Trophoblast cell (in vitro differentiated cells and primary cell): ENCODE measurements at places on chromosomes 16 and 17.
A peak's percentile ranks its signal among the peaks of the same experiment; 100 is the strongest.

DNA sequence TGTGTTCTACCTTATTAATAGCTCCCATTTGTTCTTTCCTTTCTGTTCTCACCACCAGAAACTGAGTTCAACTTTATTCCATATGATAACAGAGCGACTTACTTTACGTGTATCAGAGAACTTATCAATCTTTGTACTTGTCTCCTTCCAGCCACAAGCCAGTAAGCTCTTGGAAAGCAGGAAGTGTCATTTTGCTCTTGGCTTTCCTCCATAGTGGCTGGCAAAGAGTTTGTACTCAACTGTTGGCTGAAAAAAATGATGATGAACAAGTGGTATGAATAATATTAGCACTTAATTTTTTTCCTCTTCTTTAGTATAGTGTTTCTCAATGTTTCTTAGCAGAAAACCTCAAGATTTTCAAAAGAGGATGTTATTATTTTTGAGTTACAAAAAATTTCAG is 182.4 kb upstream of the TOM1L1 start:
- DNase-seq, result no peak
- no peaks in the 10 kb centered on the region for H3K27me3 ChIP-seq
- no peaks in the 10 kb centered on the region for H3K36me3 ChIP-seq
- no peak overlapping the region for H3K4me3 ChIP-seq
- H3K4me1 ChIP-seq, result no peaks in the 10 kb centered on the region
- H3K27ac ChIP-seq, result no peak overlapping the region

- no peaks in the 10 kb centered on the region for H3K4me1 ChIP-seq
- H3K36me3 ChIP-seq, result peaks cover 5% of the 10 kb centered on the region
- DNase-seq, result no peak
Observed at GRCh38 chr16:19497176-19497575, 24.7 kb downstream of the GDE1 start.

DNA sequence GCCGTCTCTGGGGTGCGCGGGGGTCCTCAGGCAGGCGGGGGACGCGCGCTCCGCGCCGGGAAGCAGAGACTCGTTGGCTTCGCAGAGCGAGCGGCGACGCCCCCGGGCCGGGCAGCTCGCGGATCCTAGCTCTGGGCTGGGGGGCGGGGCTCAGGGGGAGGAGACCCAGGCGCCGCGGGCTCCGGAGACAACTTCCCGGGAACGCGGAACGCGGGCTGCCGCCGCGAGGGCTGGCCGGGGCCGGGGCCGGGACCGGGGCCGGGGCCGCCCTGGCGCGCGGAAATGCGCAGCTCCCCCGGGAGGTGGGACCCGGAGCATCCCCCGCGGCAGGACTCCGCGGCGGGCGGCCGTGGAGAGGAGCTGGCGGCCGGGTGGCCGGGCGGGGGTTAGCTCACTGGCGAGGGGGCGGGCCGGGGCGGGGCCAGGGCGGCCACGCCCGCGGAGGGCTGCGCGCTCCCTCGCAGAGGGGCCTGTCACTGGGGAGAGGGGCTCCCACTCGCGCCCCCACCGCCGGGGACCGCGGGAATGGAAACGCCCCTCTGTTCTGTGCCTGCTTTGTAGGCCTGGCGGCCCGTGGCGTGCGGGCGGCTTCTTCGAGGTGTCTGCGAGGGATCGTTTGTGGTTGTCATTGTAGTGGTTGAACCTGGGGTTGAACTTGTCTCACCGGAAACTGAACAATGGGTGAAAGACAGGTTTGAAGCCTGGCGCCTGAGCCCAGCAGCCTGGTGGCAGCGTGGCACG is at the start of gene GAS7:
TSS of gene GAS7 (minus strand) at position 98 of the 741 bp plus-strand sequence.
- H3K4me1 ChIP-seq, result peaks cover 9% of the 10 kb centered on the region
- H3K27me3 ChIP-seq, result no peaks in the 10 kb centered on the region
- H3K27ac ChIP-seq, result peak within 1 kb of the TSS; percentile 21

- no peak for DNase-seq
- no peak overlapping the region for H3K27ac ChIP-seq
- H3K36me3 ChIP-seq, result no peaks in the 10 kb centered on the region
- no peaks in the 10 kb centered on the region for H3K27me3 ChIP-seq
Observed at GRCh38 chr17:9467518-9467917, 108.1 kb downstream of the STX8 start.

GRCh38 chr17:40550608-40551007 is 14.7 kb downstream of the CCR7 start:
- peaks cover 58% of the 10 kb centered on the region for H3K4me1 ChIP-seq
- H3K27ac ChIP-seq, result peak overlapping the region; percentile 62
- H3K4me3 ChIP-seq, result no peak overlapping the region
- no peaks in the 10 kb centered on the region for H3K27me3 ChIP-seq
- H3K36me3 ChIP-seq, result no peaks in the 10 kb centered on the region
- no peak for DNase-seq

DNA sequence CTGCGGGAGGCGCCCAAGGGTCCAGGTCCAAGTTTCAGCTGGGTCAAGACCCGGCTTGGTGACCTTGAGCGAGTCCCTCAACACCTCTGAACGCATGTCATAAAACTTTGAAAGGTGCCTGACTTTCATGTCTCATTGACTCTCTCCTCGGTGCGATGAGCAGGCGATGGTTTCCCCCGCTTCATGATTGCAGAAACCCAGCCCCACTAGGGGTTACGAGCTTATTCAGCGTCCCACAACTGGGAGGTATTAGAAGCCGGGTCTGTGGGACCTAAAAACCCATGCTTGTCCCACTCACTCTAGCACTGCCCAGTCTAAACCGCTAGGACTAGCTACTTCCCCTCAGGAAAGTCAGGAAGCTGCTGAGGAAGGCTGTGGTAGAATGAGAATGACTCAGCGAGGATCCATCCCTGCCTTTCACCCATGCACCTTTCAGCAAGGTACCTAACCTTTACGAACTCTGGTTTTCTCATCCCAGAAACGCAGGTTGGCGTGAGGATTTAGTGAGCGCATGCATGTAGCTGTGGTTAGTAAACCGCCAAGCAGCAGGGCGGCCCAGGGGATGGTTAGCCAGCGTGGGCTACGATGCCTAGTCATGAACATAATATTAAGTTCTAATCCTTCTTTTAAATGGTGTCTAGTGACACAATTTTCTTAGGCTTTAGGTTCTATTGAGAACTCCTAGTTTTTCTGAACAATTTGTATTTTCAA is 26.2 kb upstream of the RFFL start:
- no peaks in the 10 kb centered on the region for H3K36me3 ChIP-seq
- H3K27ac ChIP-seq, result peak overlapping the region; percentile 30
- H3K4me3 ChIP-seq, result peak overlapping the region; percentile 38
- DNase-seq, result peak; percentile 63

- H3K4me1 ChIP-seq, result no peaks in the 10 kb centered on the region
- no peaks in the 10 kb centered on the region for H3K27me3 ChIP-seq
- H3K4me3 ChIP-seq, result no peak overlapping the region
- no peaks in the 10 kb centered on the region for H3K36me3 ChIP-seq
- H3K27ac ChIP-seq, result no peak overlapping the region
Observed at GRCh38 chr16:12379318-12379717, 402.8 kb downstream of the SNX29 start.

DNA sequence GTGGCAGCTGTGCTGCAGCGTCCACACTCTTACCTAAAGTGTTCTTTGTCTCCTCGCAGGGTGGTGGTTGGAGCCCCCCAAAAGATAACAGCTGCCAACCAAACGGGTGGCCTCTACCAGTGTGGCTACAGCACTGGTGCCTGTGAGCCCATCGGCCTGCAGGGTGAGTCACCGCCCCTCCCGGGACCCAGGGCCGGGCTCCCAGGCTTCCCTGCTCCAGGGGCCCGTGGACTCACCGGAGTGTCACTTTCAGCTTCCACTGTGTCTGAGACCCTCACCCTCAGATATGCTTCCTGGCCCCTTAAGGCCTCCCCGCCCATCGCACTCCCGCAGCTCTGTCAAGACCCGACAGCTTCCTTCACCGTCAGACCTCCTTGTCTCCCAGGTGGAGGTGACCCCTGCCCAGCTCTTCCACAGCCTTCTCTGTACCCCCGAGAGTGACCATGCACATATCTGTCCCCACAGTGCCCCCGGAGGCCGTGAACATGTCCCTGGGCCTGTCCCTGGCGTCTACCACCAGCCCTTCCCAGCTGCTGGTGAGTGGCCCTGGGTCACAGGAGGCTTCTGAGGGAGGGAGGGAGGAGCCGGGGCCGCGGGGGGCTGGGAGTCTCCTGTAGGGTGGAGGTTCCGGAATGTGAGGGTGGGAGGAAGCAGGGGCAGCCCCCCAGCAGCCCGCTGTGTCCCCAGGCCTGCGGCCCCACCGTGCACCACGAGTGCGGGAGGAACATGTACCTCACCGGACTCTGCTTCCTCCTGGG is 1.8 kb downstream of the ITGAX start:
- no peak overlapping the region for H3K27ac ChIP-seq
- DNase-seq, result no peak
- no peaks in the 10 kb centered on the region for H3K36me3 ChIP-seq
- H3K27me3 ChIP-seq, result no peaks in the 10 kb centered on the region

DNA sequence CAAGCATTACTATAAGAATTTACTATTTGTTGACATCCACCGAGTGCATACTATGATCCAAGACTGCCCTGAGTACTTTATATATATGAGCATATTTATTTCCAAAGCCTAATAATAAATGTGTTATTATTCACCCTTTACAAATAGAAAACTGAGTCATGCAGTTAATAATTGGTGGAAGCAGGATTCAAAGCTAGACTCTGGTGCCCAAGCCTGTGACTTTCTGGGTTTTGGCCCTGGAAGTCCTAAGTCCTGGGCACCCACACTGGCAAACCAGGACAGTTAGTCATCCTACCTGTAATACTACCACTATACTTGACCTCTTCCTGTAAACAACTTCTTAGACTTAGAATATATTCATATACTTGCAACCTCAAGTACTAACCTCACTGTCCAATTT is 257.4 kb upstream of the IRX5 start:
- no peaks in the 10 kb centered on the region for H3K4me1 ChIP-seq
- H3K4me3 ChIP-seq, result no peak overlapping the region
- no peaks in the 10 kb centered on the region for H3K27me3 ChIP-seq
- no peak overlapping the region for H3K27ac ChIP-seq
- no peaks in the 10 kb centered on the region for H3K36me3 ChIP-seq

- no peak overlapping the region for H3K4me3 ChIP-seq
- H3K27me3 ChIP-seq, result no peaks in the 10 kb centered on the region
- peaks cover 8% of the 10 kb centered on the region for H3K36me3 ChIP-seq
- no peak overlapping the region for H3K27ac ChIP-seq
Observed at GRCh38 chr16:66563574-66564334, 2.5 kb upstream of the CMTM1 start.

- no peak overlapping the region for H3K4me3 ChIP-seq
- no peak for DNase-seq
- no peaks in the 10 kb centered on the region for H3K4me1 ChIP-seq
- no peak overlapping the region for H3K27ac ChIP-seq
- H3K36me3 ChIP-seq, result no peaks in the 10 kb centered on the region
Observed at GRCh38 chr16:73289232-73289631, 241.3 kb upstream of the ZFHX3 start.

- H3K4me1 ChIP-seq, result peaks cover 28% of the 10 kb centered on the region
- H3K27me3 ChIP-seq, result no peaks in the 10 kb centered on the region
- DNase-seq, result peak; percentile 77
- H3K4me3 ChIP-seq, result no peak overlapping the region
- peaks cover 8% of the 10 kb centered on the region for H3K36me3 ChIP-seq
- peak overlapping the region; percentile 25 for H3K27ac ChIP-seq
Observed at GRCh38 chr17:44097110-44097958, 26.1 kb downstream of the HDAC5 start.

GRCh38 chr17:27846042-27846655 is 45.8 kb upstream of the NOS2 start:
- no peak overlapping the region for H3K4me3 ChIP-seq
- no peaks in the 10 kb centered on the region for H3K27me3 ChIP-seq
- DNase-seq, result no peak
- no peak overlapping the region for H3K27ac ChIP-seq
- no peaks in the 10 kb centered on the region for H3K36me3 ChIP-seq

- no peaks in the 10 kb centered on the region for H3K4me1 ChIP-seq
- H3K27me3 ChIP-seq, result no peaks in the 10 kb centered on the region
Observed at GRCh38 chr17:79123988-79124387, 49.4 kb downstream of the ENGASE start.

DNA sequence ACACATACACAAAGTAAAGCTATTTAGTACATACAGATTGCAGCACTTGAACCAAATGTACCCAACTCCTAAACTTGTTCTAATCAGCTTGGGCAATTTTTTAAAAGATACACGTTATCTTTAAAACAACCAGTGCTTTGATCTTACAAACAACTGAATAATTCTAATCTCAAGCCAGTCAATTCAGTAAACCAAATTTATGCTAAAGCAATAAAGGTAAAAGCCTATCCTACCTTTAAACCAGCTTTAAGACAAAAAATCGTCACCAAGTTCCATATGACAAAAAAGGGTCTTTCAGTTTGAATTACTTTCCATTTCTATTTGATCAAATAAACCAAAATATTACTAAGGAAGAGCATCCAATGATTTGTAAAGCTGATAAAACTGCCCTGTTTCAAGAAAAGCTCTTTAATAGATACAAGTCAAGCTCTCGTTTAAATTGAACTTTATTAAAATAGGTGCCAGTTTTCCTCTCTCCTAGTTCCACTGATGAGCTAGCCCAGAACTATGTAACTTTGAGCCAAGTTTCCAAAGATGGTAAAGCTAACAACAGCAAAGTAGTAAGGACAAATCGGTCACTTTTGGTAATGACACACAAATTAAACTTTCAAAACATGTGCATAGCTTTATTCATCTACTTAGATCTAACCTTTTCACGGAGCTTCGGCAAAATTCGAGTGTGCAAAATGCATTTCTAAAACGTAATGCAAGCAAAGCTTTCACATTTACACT is 10.2 kb downstream of the CRYBA1 start:
- no peak for DNase-seq
- peaks cover 2% of the 10 kb centered on the region for H3K4me1 ChIP-seq
- no peak overlapping the region for H3K4me3 ChIP-seq
- H3K36me3 ChIP-seq, result peaks cover 3% of the 10 kb centered on the region
- no peak overlapping the region for H3K27ac ChIP-seq

DNA sequence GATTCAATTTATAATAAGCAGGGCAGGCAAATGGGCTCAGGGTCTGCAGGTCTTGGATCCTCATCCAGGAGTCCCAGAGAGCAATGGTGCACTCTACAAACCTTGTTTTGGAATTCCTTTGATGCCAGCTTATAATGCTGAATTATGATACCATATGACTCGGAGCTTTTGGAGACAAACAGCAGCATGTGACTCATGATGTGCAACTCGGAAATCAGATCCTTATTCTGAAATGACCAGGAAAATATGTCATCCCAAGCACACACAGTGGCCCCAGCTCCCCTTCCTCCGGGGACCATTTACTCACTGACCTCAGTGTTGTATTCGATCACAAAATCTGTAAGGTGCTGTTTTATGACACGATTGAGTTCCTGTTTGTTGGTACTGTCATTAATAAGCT is 20.2 kb upstream of the UMOD start:
- no peak overlapping the region for H3K27ac ChIP-seq
- DNase-seq, result no peak
- no peaks in the 10 kb centered on the region for H3K27me3 ChIP-seq
- H3K36me3 ChIP-seq, result no peaks in the 10 kb centered on the region
- H3K4me1 ChIP-seq, result no peaks in the 10 kb centered on the region
- no peak overlapping the region for H3K4me3 ChIP-seq

GRCh38 chr16:3317315-3317999 is 12.2 kb downstream of the ZNF75A start:
- peaks cover 36% of the 10 kb centered on the region for H3K36me3 ChIP-seq
- H3K4me1 ChIP-seq, result no peaks in the 10 kb centered on the region
- no peak for DNase-seq
